ENCODE measurements at places on chromosomes 7 and 10.

- no peak for DNase-seq
Observed at GRCh38 chr7:31583942-31584341, 70.1 kb downstream of the ITPRID1 start.

GRCh38 chr10:72875250-72876055 lies 18.1 kb upstream of the OIT3 start:
- no peak for DNase-seq

DNA sequence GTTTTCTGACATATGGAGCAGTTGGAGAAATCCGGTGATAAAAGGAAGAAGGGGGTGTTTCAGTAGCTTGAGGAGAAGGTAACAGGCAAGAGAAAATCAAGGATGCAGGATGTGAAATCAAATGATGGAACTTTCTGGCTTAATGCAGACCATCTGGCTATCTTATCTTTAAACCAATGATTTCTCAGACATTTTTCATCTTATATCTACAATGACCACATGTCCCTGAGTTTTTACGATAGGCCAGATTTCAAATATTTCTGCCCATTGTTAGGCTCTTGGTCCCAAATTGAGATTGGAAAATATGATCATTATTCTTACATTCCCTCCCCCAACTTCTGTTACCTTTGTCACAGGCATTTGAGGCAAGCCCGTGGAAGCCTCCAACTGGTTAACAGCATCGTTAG lies 486.8 kb downstream of the SUGCT start:
- no peak for DNase-seq

- no peak for DNase-seq
Observed at GRCh38 chr7:50276483-50276882, 28.0 kb upstream of the IKZF1 start.

GRCh38 chr10:124672181-124672638 lies 72.0 kb downstream of the FAM53B start:
- DNase-seq, result no peak

- DNase-seq, result no peak
Observed at GRCh38 chr7:105245398-105246114, 143.2 kb downstream of the SRPK2 start.

DNA sequence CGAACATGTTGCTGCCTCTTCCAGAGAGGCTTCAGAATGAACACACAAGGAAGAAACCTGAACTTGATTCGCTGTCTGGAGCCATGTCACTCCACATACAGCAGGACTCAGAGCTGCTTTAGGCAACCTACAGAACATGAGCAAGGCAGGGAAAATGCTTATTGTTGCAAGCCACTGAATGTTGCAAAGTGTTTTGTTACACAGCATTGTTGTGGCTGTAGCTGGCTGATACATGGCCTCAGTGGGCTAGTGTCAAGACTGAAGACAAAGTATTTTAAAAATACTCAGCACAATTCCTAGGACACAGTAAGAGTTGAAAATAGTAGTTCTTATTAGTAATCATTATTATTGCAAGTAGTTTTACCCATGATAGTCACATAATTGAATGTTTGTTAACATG lies 3.1 kb upstream of the CHST15 start:
- DNase-seq, result no peak

GRCh38 chr10:61608255-61609033 lies 54.3 kb upstream of the CABCOCO1 start:
- no peak for DNase-seq

- DNase-seq, result no peak
Observed at GRCh38 chr10:35423505-35424306, 87.4 kb downstream of the CCNY start.

DNA sequence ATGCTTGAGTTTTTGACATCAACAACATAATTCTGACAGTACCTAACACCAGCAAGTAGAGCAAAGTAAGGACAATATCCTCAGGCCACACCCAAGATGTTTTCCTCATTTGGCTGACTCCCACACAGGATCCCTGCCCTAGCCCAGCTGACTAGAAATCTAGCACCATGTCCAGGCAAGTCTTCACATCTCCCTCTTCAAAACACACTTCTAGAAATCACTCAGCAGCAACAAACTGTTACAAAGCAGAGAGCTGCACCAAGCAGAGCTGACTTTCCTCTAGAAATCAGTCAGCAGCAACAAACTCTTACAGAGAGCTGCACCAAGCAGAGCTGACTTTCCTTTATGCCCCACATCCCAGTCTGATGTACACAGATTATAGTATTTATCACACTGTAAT lies 7.7 kb downstream of the TMEM168 start:
- DNase-seq, result no peak

DNA sequence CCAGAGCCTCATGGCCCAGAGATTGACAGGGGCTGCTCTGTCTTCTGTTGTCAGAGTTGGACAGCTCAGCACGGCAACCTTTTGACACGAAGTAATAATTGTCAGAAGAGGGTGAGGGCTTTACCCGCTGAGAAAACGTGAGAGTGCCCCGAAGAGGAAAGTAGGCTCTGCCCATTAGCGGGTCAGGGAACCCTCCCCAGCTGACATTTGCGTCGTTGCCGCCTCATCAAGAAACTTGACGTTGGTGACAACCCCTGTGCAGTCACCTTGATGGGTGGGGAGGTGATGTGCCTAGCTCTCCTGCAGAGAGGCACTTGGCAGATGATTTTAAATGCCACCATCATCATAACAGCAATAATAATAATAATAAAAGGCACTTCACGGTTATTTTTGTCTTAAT lies 202.1 kb downstream of the USP6NL start:
- no peak for DNase-seq

- no peak for DNase-seq
Observed at GRCh38 chr7:132276976-132277725, 299.1 kb downstream of the PLXNA4 start.

- no peak for DNase-seq
Observed at GRCh38 chr7:141145630-141145982, 71.7 kb downstream of the TMEM178B start.

- no peak for DNase-seq
Observed at GRCh38 chr7:121167971-121168370, 160.8 kb upstream of the WNT16 start.

- no peak for DNase-seq
Observed at GRCh38 chr7:103987451-103987850, 2.0 kb downstream of the RELN start.

- no peak for DNase-seq
Observed at GRCh38 chr7:117791877-117792780, 81.1 kb downstream of the CTTNBP2 start.

DNA sequence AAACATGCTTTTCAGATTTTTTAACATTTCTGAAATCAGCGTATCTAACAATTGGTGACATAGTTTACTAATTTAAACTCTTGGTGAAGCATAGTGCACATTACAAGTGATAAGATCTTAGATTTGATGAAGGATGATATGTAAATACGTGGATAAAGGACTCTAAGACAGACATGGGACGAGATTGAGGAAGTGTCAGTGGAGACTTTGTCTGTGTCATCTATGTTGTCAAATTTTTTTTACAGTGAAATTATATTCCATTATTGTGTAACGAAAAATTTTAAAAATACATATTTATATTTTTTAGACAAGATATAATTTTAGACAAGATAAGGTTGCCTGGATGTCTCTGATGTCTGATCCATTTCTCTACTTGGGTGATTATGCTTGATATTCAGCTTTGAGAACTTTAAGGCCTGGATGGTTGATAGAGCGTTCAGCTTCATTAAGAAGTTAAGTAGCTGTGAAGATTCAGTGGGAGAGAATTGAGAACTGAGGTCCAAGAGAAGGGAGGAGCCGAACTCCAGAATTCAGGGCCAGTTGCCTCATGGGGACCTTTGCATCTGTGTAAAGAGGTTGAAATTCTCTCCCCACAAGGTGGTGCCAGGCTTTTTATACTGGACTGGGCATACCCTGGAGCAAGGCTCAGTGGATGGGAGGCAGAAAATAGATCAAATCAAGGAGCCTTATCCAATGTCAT lies 62.7 kb downstream of the KAT6B start:
- no peak for DNase-seq

- DNase-seq, result peak; percentile 32
Observed at GRCh38 chr7:363626-364025, 73.7 kb downstream of the FOXL3 start.

DNA sequence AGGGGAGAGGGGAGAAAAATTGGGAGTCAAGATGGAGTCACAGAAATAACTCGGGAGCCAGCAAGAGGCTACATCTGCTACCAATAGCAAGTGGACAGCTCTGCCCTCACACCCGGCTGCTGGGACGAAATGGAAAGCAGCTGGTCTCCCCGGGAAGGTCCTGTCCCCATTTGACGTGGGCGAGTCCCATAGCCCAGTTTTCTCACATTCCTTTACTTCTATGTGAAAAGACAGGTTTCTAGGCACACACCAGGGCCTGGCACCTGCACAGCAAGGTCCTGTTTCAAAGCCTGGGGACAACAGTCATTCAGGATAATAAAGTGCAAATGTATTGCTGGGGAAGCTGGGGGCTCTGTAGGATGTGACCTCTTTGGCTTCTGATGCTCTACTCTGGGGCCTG lies 162.6 kb downstream of the OAT start:
- no peak for DNase-seq

GRCh38 chr10:17747883-17748550 lies 4.0 kb upstream of the TMEM236 start:
- DNase-seq, result no peak

- DNase-seq, result no peak
Observed at GRCh38 chr7:130182990-130183389, 22.2 kb downstream of the TMEM209 start.

DNA sequence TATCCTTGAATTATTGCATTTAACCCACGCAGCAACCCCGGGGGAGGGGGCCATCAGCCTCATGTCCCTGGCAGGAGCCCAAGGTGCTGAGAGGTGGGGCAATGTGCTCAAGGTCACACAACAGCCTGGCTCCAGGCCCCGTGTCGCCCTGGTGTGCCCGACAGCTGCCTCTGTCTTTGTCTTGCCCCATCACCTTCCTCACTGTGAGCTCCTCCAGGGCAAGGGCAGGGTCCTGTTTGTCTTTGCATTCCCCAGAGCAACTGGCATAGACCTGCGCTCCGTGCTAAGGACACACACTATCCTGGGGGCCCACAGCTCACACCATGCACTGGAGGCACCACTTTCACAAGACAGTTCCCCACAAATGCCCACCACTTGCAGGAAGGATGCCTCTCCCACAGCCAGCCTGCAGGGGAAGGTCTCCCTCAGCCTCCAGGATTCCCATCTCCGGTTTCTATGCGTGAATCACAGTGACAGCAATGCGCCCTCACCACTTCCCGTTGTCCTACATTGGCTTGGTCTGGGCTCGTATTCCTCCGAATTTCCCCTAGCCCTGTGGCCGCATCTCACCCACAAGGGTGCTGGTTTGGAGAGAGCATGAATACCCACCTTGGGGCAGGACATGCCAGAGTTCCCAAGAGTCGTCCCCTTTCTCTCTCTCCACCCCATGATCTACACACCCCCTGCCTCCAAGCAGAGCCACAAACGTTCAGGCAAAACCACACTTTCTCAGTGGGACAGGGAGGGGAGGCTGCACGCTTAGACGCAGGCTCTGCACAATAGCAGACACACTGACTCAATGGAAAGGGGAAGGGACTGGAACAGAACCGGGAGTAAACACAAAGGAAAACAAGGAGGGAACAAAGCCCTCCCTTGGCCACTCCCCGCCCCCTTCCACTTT lies 10.3 kb downstream of the ITPRIP start:
- no peak for DNase-seq

DNA sequence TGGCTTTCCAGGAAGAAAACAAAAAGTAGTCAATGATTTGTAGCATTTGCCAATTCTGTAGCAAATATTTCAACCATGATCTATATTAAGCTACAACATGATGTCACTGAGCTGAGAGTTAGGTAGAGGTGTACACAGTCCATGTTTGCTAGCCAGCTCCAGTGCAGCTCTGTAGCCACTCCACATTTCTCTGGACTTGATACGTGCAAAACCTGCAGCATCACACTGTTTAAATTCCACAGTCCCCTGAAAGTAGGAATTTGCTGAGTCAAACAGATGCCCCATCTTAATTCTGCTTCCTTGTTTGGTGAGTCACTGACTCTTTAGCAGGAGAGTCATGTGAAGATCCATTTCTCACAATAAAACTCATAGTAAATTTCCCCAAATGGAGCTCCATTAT lies 89.8 kb upstream of the LRRTM3 start:
- DNase-seq, result no peak

DNA sequence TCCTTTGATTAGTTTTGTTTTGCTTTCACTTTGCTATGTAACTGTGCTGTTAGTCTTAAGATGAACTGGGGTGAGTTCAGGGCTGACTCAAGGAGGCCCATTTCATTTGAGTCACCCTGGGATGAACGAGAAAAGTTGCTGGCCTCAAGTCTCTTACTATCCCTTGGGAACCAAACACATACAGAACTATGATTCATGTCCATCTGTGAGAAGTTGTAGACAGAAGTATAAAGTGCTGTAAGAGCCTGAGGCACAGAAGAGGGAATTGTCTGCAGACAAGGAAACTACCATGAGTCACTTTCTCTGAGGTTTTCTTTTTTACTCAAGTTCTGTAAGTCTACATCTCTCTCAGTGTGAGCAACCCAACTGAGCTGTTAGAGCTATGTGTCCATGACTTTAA lies 179.8 kb upstream of the CSTF2T start:
- no peak for DNase-seq

- no peak for DNase-seq
Observed at GRCh38 chr10:89861584-89862301, 160.4 kb downstream of the KIF20B start.

- no peak for DNase-seq
Observed at GRCh38 chr10:74486659-74487058, 335.6 kb downstream of the ADK start.
